Melanocyte of skin (primary cell): ENCODE measurements at places on chromosomes 7 and 10. TPM values are rescaled to one million over a fixed set of nuclear protein-coding genes. Genes with fewer than 3 reads are reported as not detected.

Gene NOS3
- total RNA-seq: 0.62 and 7.0 TPM in 2 replicates

Gene PTPN20
- total RNA-seq: 2.5 TPM in 1 of 2 replicates, not detected in the other

Gene CFAP58
- under 0.01 and 0.36 TPM in 2 replicates for total RNA-seq

Gene HABP2
- total RNA-seq: not detected in 2 replicates

Gene RBM48
- total RNA-seq: 10.3 and 12.3 TPM in 2 replicates

Gene PLOD3
- total RNA-seq: 199 and 237 TPM in 2 replicates

Gene CTTNBP2
- total RNA-seq: 12.4 and 19.6 TPM in 2 replicates

Gene PON1
- total RNA-seq: under 0.01 TPM in 1 of 2 replicates, not detected in the other

Gene RARRES2
- 1.00 and 2.2 TPM in 2 replicates for total RNA-seq

Gene GTF2IRD1
- 6.5 and 6.9 TPM in 2 replicates for total RNA-seq

Gene LRRC18
- total RNA-seq: not detected in 2 replicates

Gene NEURL1
- under 0.01 and 0.34 TPM in 2 replicates for total RNA-seq

Gene FKBP14
- 18.3 and 25.0 TPM in 2 replicates for total RNA-seq

Gene GIMAP4
- not detected in 2 replicates for total RNA-seq

Gene STAG3
- total RNA-seq: 1.2 and 1.7 TPM in 2 replicates

Gene ASB10
- total RNA-seq: not detected in 2 replicates

Gene MYL7
- not detected in 2 replicates for total RNA-seq

Gene TMEM139
- total RNA-seq: 0.46 TPM in 1 of 2 replicates, not detected in the other

Gene FAM241B
- 0.31 TPM in 1 of 2 replicates, not detected in the other for total RNA-seq

Gene GRID2IP
- not detected in 2 replicates for total RNA-seq

Gene CALU
- 352 and 394 TPM in 2 replicates for total RNA-seq

Gene AIFM2
- total RNA-seq: 10.2 and 14.3 TPM in 2 replicates

Gene FRAT2
- 11.4 and 12.4 TPM in 2 replicates for total RNA-seq

Gene ZSCAN21
- 11.3 and 12.4 TPM in 2 replicates for total RNA-seq

Gene PRSS37
- total RNA-seq: not detected in 2 replicates

Gene ZNF248
- 5.2 and 10.2 TPM in 2 replicates for total RNA-seq

Gene GPC2
- total RNA-seq: 2.4 and 3.6 TPM in 2 replicates

Gene RALA
- 11.4 and 12.0 TPM in 2 replicates for total RNA-seq

Gene PLXDC2
- 1.00 and 3.2 TPM in 2 replicates for total RNA-seq

Gene UBN2
- 6.0 and 6.2 TPM in 2 replicates for total RNA-seq

Gene CNNM1
- 5.3 and 5.9 TPM in 2 replicates for total RNA-seq

Gene AOC1
- total RNA-seq: not detected in 2 replicates

Gene CRYGN
- not detected in 2 replicates for total RNA-seq

Gene SPDYE2
- total RNA-seq: not detected in 2 replicates

Gene ABCA13
- total RNA-seq: 1.00 and 1.2 TPM in 2 replicates
